ENCODE measurements at places on chromosomes 6 and 20.

DNA sequence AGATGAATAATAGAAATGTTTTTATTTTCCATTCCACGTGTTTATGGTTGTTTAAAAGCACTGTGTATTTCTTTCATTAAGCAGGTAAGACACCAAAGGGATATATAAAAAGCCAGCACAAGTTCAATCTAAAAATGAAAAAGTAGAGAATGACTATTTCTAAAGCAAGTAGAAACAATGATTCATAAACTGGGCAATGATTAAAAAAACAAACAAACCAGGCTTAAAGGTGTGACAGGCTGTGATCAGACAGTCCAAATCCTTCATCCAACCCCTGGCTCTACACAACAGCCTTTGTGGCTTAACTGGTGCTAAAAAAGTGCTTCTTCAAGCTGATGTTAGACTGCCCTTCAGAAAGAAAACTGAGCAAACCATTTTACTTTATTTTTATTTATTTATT, 45.7 kb upstream of the TSHZ2 start:
- DNase-seq, result no peak

DNA sequence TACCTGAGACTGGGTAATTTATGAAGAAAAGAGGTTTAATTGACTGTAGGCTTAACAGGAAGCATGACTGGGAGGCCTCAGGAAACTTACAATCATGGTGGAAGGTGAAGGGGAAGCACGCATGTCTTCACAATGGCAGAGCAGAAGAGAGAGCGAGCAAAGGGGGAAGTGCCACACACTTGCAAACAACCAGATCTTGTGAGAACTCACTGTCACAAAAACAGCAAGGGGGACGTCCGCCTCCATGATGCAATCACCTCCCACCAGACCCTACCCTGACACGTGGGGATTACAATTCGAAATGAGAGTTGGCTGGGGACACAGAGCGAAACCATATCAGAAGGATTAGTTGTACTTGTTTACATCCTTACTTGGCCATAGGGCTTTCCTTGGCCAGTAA, 49.7 kb downstream of the FIG4 start:
- no peak for DNase-seq

GRCh38 chr6:6931071-6932025, 176.4 kb upstream of the RREB1 start:
- no peak for DNase-seq

- no peak for DNase-seq
These were observed 3.8 kb upstream of the HMGA1 start for GRCh38 chr6:34232901-34233300.

Data from RCC 7860 (cell line).